ENCODE measurements at places on chromosomes 5 and 9.

DNA sequence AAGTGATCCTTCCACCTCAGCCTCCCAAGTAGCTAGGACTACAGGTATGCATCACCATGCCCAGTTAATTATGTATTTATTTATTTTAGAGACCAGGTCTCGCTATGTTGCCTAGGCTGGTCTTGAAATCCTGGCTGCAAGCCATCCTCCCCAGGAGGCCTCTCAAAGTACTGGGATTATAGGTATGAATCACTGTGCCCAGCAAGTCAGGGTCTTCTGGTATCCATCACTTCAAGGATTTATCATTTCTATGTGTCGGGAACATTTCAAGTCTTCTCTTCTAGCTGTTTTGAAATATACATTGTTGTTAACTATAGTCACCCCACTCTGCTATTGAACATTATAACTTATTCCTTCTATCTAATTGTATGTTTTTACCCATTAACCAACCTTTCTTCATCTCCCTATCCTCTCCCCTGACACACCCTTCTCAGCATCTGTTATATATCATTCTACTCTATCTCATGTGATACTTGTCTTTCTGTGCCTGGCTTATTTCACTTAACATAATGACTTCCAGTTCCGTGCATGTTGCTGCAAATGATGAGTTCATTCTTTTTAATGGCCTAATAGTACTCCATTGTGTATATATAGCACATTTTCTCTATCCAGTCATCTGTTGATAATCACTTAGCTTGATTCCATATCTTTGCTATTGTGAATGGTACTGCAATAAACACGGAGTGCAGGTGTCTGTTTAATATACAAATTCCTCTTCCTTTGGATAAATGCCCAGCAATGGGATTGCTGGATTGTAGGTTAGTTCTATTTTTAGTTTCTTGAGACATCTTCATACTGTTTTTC is 26.4 kb downstream of the UTP15 start:
- no peak for DNase-seq

DNA sequence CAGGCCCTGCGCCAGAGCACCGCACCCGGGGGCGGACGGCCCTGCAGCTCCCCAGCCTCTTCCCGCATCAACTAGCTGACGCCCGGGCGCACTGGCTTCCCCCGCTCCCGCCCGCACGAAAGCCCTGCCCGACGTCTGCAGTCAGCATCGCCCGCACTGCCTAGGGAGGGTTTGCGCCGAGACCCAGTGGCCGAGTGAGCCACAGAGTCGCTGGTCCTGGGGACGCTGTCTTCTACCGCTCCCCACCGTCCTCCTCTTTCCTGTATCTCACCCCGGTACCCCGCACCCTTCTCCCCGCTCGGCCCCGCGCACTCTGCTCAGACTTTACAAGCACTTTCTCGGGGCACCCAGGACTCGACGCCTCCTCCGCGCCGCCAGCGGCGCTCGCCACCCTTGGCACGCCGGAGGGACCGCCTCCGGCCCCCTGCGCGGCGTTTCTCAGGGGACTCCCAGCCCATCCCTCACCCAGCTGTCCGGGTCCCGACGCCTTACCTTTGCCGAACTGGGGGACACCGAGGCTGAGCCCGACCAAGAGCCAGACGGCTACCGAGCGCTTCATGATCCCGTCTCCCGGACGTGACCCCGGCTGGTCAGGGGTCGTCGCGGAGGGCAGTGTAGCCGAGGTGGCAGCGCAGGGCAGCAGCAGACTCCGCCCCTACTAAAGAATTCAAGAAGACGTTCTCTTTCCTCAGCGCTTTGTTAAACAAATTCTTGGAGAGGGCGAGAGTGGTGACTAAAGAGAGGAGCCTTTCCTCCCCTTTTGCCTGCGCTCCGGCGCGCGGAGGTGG is 670 bp downstream of the EDIL3 start:
- no peak for DNase-seq

GRCh38 chr5:32753051-32753450 is 41.9 kb downstream of the NPR3 start:
- no peak for DNase-seq

DNA sequence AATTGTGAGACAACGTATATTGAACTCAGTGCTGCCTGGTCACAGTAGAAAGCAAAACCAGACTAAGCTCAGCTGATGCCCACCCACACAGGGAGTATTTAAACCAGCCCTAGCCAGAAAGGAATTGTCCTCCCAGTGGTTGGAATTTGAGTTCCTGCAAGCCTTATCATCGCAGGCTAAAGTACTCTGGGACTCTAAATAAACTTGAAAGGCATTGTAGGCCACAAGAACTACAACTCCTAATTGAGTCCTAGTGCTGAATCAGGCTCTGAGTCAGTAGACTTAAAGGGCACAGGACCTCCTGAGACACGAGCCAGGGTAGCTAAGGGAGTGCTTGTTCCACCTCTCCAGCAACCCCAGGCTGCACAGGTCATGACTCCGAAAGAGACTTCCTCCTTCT is 171.4 kb downstream of the MCTP1 start:
- no peak for DNase-seq

DNA sequence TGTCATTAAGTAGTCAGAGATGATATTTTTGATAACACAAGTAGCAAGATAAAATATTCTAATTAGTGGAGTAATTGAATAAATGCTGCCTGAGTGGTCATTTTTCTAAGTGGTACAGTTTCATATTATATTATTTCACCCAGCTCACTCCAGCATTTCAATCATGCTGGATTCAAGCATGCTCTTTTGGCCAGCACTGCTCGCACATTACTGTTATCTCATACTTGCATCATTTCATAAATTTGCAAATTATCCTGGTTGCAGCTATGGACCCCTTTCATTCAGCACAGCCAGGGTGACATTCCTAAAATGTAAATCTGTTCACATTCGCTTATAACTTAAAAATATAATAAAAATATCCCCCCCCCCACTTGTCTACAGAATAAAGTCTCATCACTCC is 520.8 kb upstream of the CYLC2 start:
- no peak for DNase-seq

GRCh38 chr5:29794141-29794787 is 1399.2 kb upstream of the CDH6 start:
- DNase-seq, result no peak

DNA sequence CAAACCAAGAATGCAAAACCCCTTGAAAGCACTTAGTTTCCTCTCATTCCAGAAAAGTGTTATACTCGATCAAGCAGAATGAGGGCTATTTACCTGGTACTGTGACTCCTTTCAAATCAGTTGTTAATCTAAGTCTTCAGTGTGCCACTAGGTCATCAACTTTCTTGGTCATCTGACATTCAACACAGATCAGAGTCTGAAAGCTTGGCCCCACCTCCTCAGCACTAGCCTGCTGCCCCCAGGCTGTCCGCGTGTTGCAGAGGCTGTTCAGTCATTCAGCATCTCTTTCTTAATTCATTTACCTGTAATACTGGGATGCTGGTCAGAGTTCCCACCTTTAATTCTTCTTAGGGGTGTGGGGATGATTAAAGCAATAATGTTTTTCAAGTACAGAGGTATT is 28.5 kb downstream of the ENC1 start:
- no peak for DNase-seq

DNA sequence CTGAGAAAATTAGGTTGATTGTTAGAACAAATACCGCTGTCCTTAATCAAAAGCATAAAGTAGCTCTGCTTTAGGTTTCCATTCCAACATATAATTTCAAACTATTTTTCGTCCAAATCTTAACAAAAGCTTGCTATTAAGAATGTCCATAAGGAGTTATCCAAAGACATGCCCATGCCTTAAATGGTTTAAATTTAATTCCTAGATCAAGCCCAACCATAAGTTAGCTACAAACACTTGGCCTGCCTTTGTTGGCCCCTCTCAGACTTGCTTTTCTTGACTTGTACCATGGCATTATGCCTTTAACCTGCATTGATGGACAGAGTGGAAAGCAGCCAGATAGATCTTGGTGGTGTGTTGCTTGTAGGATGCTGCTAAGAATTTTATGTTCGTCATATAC is 8.8 kb downstream of the GARNL3 start:
- DNase-seq, result no peak

- DNase-seq, result no peak
Observed at GRCh38 chr9:107914151-107914550, 424.6 kb upstream of the KLF4 start.

- no peak for DNase-seq
Observed at GRCh38 chr5:56350597-56351170, 117.6 kb upstream of the ANKRD55 start.

GRCh38 chr9:86614871-86615849 is 260.9 kb upstream of the TUT7 start:
- no peak for DNase-seq

GRCh38 chr5:55110217-55110616 is 7.8 kb downstream of the GZMA start:
- DNase-seq, result no peak

GRCh38 chr9:93962017-93962416 is 6.9 kb upstream of the BARX1 start:
- DNase-seq, result no peak

DNA sequence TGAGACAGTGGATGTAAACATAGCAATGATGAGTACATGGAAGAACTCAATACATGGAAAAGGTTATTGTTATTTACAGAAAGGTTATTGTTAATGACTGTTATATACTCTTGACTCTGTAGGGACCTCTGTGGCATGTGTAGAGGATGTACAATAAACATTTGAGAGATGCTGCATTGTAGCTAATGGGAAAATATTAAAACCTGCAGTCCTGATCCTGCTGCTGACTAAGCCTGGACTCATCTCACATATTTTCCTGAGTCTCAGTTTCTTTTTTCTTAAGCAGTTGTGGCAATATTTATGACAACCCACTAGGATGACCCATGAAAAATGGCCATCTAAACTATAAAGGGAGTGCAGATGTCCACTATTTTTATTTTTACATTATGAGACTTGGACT is 75.4 kb downstream of the DOCK2 start:
- no peak for DNase-seq

DNA sequence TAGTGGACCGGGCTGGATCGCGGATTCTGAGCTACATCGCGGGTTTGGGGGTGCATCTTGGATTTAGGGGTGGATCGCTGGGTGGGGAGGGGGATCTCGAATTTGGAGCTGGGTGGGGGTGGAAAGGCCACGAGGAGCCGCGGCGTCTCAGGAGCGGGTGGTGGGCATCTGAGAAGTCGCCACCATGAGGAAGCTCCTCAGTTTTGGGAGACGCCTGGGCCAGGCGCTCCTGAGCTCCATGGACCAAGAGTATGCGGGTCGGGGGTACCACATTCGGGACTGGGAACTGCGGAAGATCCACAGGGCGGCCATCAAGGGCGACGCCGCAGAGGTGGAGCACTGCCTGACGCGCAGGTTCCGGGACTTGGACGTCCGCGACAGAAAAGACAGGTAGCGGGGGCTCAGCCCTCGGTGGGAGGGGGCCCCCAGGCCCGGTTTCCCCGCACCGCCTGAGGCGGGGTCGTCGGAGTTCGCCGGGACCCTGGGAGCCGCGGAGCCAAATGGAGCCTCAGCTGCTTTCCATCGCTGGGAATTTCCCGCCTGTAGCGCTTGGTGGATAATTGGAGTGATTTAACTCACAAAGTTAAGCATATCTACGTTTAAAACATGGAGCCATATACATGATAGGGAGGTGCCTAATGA is 376 bp downstream of the ANKRD18B start:
- no peak for DNase-seq

GRCh38 chr5:1504069-1504595 is 19.6 kb downstream of the LPCAT1 start:
- no peak for DNase-seq

GRCh38 chr5:6391151-6391550 is 12.8 kb upstream of the MED10 start:
- no peak for DNase-seq

- DNase-seq, result no peak
Observed at GRCh38 chr9:23526806-23527205, 299.2 kb downstream of the ELAVL2 start.

DNA sequence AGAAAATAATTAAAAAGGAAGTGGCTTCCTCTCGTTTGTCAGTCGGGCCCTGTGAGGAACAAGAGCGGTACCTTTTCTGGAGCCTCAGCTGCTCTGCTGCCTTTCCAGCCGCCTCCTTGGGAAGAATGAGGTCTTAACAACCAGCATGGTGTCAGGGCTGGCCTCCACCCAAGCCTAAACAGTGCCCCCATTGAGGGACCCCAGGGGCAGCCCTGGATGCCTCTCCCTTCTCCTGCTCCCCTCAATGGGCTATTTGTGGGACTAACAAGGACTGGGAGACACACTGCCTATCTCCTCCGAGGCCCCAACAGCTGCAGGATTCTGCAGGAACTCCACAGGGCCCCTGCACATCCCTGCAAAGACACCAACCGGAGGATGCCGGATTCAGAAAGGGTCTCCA is 155.4 kb upstream of the MAP3K1 start:
- DNase-seq, result no peak

DNA sequence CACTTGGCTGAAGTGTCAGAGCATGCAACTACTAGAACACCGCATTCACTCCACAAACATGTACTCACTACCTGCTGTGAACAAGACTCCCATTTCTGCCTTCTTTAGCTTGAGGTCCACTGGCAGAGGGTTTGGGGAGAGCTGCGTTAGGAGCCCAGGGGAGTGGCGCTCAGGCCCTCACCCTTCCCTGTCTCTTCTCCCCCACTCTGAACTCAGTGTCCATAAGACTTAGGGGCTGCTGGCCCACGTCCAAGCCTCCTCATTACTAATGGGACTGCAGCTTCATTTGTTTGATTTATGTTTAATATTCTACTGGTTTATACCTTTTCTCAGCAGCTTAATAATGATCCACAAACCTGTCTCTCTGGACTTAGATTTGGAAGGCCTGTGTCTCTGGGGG is 70.9 kb downstream of the HSPA4 start:
- DNase-seq, result no peak

- no peak for DNase-seq
Observed at GRCh38 chr5:141199359-141200235, at the start of gene PCDHB11. Gene PCDHB11, plus strand, starts transcription at chr5:141199627. Its CDS starts 148 bp downstream, at chr5:141199775.

DNA sequence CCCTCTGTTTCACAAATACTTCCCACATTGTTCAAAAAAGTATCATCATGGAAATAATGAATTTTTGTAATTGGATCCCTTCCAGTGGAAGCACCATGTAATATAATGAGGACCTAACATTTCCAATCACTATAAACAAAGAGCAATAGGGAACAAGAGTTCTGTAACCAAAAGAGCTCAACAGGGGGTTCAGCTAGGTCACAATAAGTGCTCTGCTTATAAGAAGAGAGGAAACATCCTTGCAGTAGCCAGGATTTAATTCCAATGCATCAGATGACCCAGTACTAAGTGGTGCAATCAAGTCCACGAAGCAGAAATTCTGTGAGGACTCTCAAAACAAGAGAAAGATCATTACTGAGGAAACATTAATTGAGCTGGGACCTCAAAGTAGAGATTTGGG is 5.9 kb downstream of the SERINC5 start:
- DNase-seq, result no peak

DNA sequence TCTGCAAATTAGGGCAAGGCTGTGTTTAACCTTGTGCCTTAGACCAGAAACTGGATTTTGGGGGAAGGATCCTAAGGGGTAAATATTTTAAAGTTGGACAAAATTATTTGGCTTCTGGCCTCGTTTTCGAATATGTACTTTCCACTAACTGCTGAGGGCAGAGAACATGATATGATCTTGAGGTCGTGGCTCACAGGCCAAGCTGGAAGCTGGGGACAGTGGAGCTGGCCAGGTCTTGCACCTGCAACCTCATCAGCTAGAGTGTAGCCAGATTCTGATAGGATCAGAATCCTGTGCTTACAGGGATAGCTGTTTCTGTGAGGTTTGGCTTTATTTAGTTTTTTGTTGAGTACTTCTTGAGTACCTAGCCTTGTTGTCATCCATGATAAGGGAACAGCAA is 24.9 kb downstream of the MAN2A1 start:
- no peak for DNase-seq

Measured in activated CD4-positive, CD25-positive, alpha-beta regulatory T cell treated with anti-CD3 and anti-CD28 coated beads, Interleukin-2, amount 50 U/mL, for 72 hours (primary cell).